ENCODE measurements at places on chromosomes 7 and 10.

DNA sequence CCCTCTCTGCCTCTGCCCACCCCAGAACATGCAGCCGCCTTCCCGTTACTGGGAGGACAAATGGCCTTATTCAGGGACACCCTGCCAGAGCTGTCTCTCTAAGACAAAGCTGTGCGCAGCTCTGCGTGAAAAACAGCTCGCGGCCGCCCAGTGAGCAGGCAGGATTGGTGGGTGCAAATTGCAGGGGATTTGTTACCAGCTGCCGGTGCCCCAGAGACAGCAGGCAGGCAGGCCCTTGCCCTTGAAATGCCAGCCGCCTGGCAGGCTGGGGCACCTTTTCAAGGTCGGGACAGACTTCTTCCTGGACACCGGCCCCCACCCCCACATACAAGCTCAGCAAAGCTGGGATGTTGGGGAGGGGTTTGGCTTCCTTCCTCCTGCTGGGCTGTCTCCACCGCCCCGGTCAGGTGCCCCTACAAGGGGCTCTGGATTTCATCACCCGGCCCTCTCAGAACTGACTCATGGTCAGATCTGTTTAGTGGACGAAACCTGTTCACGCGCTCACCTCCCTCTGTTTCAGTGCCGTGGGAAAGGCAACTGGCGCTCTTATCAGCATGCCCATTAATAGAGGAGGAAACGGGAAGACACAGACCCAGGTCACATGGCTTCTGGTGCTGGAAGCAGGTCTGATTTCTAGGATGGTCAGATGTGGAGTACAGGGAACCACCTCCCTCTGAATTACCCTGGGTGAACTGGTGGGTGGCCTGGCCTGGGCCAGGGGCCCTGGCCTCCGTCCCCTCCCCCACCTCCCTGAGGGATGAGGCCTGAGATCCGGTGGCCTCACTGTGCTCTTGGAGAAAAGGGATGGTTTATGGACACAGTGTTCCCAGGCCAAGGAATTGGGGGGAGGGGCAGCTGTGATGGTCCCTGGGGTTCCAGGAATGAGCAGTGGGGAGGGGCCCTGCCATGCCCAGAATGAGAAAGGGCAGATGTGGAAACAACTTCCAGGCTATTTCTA is 123.9 kb upstream of the PPIF start:
- no peak for DNase-seq

GRCh38 chr10:16001581-16001980 is 141.3 kb upstream of the MINDY3 start:
- DNase-seq: no peak

DNA sequence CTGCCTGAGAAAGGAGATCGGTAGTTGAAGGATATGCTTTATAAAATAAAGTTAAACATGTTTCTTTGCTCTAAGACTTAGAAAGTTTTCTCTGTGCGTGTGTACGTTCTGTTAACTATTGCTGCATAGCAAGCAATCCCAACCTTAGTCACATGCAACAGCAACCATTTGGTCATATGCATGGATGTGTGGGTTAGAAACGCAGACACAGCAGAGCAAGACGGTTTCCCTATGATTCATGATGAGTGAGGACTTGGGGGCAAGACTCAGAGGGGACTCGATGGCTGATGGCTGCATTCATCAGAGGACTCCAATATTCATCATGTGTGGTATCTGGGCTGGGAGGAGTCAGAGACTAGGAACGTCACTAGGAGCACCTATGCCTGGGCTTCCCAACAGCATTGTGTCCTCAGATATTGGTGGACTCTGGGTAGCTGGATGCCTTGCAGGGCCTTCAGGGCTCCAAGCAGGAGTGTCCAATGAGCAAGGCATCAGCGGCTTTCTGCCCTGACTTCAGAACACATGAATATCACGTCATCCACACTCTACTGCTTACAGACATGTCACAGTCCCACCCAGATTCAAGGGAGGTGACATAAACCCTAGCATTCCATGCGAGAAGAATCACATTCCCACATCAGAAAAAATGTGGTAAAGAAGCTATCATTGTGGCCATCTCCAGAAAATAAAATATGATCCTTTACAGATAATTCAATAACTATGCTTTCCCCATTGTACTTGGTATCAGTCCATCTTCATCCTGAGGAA is 731.2 kb downstream of the TNS3 start:
- no peak for DNase-seq

DNA sequence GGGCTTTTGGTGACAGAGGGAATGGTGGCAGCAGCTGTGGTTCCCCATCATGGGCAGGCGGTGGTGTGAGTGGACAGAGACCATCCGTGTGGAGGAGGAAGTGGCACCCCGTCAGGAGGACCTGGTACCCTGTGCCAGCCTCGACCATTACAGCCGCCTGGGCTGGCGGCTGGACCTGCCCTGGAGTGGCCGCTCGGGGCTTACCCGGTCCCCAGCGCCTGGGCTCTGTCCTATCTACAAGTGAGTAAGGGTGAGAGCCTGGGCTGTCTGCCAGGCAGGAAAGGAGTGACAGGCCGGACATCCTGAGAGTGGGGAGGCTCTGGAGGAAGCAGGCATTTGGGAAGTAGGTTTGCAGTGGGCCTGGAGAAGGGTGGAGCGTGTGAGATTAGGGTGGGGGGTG is 2.9 kb upstream of the ZNF467 start:
- DNase-seq: no peak

GRCh38 chr7:36304099-36304425 is 85.6 kb upstream of the ANLN start:
- DNase-seq: no peak

- no peak for DNase-seq
Measured at GRCh38 chr10:121005948-121006587, 154.9 kb downstream of the WDR11 start.

GRCh38 chr7:121547544-121548092 is 151.5 kb upstream of the FAM3C start:
- DNase-seq: no peak

GRCh38 chr10:47402641-47403301 is 18.7 kb upstream of the ZNF488 start:
- no peak for DNase-seq

DNA sequence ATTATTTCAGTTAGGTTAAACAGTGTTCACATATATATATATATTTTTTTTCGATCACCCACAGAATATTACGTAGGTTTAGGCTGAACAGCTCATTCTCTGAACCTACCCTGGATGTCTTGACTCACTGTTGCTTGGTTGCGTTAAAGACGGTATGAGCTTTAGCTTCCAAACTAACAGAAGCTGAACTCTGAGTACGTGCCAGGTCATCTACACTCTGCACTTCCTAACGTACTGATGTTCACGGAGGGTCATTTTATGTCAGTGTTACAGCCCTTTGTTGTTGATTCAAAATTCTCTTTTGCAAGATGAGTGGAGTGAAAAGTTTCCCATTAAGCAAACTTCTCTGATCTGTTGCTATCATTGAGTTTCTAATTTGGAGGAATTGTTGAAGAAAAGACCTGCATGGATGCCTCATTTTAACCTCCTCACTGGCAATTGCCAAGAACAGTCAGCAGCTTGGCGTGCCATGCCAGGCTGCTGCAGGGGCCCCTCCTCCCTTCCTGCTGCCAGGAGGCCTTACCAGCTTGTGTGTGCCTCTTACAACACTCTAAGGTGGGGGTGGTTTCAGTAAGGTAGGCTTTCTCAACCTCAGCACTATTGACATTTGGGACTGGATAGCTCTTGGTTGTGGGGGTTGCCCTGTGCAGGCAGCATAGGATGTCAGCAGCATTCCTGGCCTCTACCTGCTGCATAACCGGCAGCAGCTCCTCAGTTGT is 44.3 kb downstream of the INSYN2A start:
- DNase-seq: no peak

DNA sequence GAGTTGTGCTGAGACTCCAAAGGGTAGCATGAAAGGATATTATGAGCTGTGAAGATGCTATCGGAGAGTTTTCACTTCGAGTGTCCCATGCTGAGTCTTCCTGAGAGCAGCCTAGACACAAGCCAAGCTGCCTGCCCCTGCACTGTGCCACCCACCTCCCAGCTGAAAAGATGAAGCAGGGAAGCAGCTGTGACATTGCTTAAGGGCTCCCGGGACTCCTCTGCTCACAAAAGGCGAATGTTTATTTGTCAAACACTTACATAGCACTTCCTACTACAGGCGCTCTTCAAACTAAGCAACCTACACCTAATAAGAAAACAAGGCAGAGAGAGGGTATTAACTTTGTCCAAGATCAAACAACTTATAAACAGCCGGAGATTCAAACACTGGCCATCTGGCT is 95.6 kb downstream of the OSBPL3 start:
- no peak for DNase-seq

GRCh38 chr7:123410273-123410904 is 124.0 kb downstream of the IQUB start:
- DNase-seq: no peak

DNA sequence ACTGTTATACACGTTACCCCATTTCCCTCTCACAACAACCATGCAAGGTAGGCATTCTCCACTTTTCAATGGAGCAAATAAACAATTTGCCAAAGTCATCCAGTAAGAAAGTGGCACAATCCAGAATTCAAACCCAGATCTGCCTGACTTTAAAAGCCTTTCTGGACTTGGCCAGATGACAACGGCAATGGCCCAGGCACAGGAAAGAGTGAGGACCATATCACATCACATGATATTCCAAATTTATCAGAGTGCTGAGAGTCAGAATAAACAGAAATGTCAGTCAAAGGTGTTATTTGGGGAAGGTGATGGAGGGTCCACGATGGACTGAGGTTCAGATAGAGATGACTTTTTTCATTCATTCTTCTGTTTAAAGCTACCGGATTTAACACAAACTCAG is 48.0 kb downstream of the CALD1 start:
- no peak for DNase-seq

DNA sequence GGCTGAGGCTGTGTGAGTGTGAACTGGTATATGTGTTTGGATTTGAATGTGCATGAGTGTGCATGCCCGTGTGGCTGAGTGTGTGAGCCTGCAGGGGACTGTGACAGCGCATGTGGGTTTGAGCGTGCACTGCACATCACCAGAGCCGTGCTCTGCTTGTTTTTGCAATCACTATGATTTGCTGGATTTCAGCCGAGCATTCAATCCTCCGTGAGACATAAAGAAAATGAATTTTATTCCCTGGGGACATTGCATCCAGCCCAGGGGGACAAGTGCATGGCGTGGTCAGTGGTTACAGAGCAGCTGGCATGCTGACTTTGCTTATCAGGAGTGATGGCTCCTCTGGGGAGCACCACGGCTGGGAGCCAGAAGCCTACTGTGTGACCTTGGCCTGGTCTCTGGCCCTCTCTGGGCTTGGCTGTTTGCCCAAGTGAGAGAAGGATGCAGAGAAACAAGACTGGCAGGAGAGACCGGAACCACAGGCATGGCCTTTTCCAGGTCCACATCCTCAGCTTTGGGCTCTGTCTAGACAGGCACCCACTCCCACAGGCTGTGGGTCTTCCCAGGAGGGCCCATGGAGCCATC is 160.2 kb upstream of the UNC5B start:
- DNase-seq: no peak

GRCh38 chr7:117085275-117085674 is 132.0 kb downstream of the ST7 start:
- no peak for DNase-seq

- no peak for DNase-seq
Measured at GRCh38 chr10:52682766-52683165, 89.8 kb downstream of the MBL2 start.
